ENCODE measurements at places on chromosomes 1 and 21. TPM values are rescaled to one million over a fixed set of nuclear protein-coding genes. Genes with fewer than 3 reads are reported as not detected.

DNA sequence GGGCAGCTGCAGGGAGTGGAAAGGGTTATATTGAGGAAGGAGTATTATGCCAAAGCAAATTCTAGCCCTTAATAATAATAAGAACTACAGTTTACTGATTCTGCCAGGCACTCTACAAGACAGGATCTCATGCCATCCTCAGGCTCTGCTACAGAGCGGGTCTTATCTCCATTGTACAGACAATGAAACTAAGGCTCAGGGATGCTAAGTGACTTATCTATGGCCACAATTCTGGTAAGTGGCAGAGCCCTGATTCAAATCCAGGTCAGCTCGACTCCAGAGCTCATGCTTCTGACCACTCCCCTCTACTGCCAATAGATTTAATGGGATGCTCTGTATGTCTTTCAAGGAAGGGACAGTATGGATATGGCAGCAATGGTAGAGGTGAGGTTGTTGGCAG is 146.1 kb upstream of the CD34 start:
- DNase-seq: no peak
- no peak overlapping the region for H3K27ac ChIP-seq
- no peak overlapping the region for H3K4me3 ChIP-seq
- no peaks in the 10 kb centered on the region for H3K36me3 ChIP-seq

DNA sequence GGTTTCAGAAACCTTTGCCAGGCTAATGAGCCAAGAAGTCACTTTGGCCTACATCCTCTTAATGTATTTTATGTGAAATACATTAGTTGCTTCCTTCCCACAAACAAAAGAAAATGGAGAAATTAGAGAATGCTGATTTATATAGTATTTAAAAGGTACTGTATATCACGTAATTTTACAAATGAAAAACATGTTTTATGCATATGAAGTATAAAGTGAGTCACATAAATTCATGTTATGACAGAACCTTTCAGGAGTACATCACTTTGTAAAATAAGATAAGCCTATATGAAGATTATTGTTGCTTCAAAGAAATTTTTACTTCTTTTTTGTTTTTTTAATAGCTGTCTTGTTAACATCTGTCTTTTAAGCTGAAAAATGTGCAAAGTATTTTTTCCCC is 4.6 kb downstream of the DR1 start:
- H3K4me1 ChIP-seq: peaks cover 70% of the 10 kb centered on the region
- DNase-seq: no peak
- H3K27me3 ChIP-seq: no peaks in the 10 kb centered on the region
- H3K4me3 ChIP-seq: no peak overlapping the region

- DNase-seq: no peak
- no peak overlapping the region for H3K27ac ChIP-seq
- H3K36me3 ChIP-seq: no peaks in the 10 kb centered on the region
- H3K4me3 ChIP-seq: no peak overlapping the region
Observed at GRCh38 chr21:34545079-34545884, 33.3 kb upstream of the KCNE1 start.

- H3K4me1 ChIP-seq: no peaks in the 10 kb centered on the region
- no peak for DNase-seq
- no peaks in the 10 kb centered on the region for H3K36me3 ChIP-seq
- no peaks in the 10 kb centered on the region for H3K27me3 ChIP-seq
Observed at GRCh38 chr1:218363141-218363540, 18.0 kb downstream of the TGFB2 start.

OR2L13 gene
- total RNA-seq: 0.17 TPM

ITLN2 gene
- total RNA-seq: not detected

Data from CD4-positive, alpha-beta memory T cell (primary cell).